ENCODE measurements at places on chromosomes 7 and 10.

GRCh38 chr7:100799037-100799896 is 28.1 kb downstream of the EPHB4 start:
- DNase-seq, result peak; percentile 26

GRCh38 chr10:132187430-132188138 is 836 bp downstream of the DPYSL4 start:
- DNase-seq, result peak; percentile 49

- no peak for DNase-seq
Observed at GRCh38 chr10:74917481-74918077, 91.2 kb downstream of the KAT6B start.

- no peak for DNase-seq
Observed at GRCh38 chr7:85997515-85997914, 646.2 kb upstream of the GRM3 start.

GRCh38 chr10:9222917-9223316 is 1168.4 kb downstream of the GATA3 start:
- DNase-seq, result no peak

DNA sequence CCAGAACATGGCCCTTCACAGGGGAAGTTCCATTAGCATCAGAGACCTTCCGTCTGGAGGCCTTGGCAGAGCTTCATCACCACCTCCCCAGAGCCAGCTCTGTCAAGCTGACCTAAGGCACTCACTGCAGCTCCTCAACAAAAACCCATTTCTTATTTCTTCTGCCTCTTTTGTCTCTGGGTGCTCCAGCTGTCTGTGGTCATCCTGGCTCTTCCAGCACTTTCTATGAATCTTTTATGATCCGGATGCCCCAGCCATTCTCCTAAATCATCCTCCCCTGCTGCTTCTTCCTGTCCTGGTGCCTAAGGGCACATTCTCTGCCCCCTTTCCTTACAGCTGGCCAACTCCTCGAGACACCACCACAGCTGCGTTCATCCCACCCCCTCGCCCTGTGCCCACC is 171.7 kb upstream of the INSYN2A start:
- no peak for DNase-seq

DNA sequence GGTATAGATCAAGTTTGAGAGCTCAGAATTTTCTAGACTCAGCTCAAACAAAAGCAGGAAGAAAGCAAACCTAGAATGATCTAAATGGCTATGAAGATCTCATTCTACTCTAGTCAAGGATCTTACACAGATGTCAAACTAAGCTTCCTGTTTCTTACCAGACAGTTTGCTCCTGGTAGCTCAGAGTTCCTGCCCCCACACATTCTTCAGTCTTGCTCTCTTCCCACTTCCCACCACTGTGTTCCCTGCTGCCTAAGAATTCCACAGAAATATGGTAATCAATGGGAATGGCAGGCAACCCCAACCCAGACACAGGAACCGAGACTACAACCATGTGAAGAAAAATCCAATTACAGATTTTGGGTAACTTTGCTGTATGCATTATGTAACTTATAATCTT is 133.4 kb upstream of the PTN start:
- DNase-seq, result no peak

DNA sequence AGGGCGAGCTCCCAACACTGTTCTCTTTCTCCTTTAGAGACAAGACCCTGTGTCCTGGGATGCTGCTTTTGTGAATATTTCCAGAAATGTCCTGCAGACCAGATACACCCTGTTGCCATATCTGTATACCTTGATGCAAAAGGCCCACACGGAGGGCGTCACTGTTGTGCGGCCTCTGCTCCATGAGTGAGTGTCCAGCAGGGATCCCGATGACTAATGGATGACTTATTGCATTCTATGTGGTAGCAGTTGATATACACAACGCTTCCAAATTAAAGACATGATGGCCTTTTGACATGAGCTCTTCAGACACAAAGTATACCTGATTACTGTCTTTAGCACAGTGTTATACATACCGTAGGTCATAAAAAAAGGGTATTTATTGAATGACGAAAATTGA is 45.0 kb upstream of the MGAM2 start:
- DNase-seq, result no peak

GRCh38 chr10:131708225-131708880 is 192.5 kb upstream of the PPP2R2D start:
- no peak for DNase-seq

GRCh38 chr7:41238851-41239331 is 464.0 kb downstream of the INHBA start:
- DNase-seq, result no peak

GRCh38 chr7:97218767-97219166 is 101.3 kb downstream of the SDHAF3 start:
- no peak for DNase-seq
